NCI-H2081 (cell line): ENCODE measurements at places on chromosomes 13 and 19.

GRCh38 chr19:31675193-31675913, 326.1 kb upstream of the TSHZ3 start:
- no peak for DNase-seq

GRCh38 chr13:43484432-43485225, 302.1 kb downstream of the ENOX1 start:
- DNase-seq = no peak

- DNase-seq = no peak
Measured at GRCh38 chr13:50911081-50911631, 1.6 kb downstream of the RNASEH2B start.

GRCh38 chr19:45960595-45961235, 12.9 kb downstream of the NOVA2 start:
- no peak for DNase-seq

GRCh38 chr19:17963936-17964691, 2.8 kb upstream of the KCNN1 start:
- DNase-seq = no peak
